Thyroid gland (tissue), 4 donors: ENCODE measurements at places on chromosomes 16 and 17. TPM values are rescaled to one million over a fixed set of nuclear protein-coding genes. Genes with fewer than 3 reads are reported as not detected.

DNA sequence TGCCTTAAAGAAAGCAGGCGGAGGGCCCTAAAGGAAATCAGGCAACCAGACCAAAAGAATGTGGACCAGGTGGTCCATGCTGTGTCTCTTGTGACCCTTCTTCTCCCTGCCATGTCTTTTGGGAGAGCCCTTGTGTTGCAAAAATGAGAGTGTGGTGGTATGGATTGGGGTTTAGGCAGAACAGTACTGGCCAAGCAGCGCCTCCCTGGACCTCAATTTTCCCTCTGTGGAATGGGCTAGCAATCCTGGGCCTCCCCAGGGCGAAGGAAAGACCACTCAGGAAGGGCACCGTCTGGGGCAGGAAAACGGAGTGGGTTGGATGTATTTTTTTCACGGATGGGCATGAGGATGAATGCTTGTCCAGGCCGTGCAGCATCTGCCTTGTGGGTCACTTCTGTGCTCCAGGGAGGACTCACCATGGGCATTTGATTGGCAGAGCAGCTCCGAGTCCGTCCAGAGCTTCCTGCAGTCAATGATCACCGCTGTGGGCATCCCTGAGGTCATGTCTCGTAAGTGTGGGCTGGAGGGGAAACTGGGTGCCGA, 7.6 kb upstream of the NLRC5 start:
- DNase-seq = no peak

Gene TOP3A
- total RNA-seq = 34.5 TPM

Gene CARHSP1
- 67.5 TPM for total RNA-seq

DNA sequence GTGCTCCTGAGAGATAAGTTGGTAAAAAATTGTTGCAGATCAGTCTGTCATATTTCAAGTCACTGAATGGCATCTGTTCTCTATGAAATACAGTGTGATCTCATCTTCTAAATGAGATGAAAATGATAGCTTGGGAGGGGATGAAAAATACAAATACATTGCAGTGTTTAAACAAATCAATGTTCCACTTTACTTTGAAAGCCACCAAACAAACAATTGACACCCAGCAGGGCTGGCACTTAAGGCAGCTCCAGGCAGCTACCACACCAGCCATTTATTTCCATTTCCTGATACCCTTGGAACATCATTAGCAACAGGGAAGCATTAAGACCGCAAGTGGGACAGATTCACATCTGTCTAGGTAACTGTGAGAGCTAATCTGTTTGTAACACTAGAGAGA, 827.6 kb upstream of the KIF2B start:
- no peak for DNase-seq

Gene ANKRD13B
- total RNA-seq = 2.0 TPM
